Stimulated activated CD8-positive, alpha-beta memory T cell treated with anti-CD3 and anti-CD28 coated beads, Interleukin-15, amount 100 ng/mL, for 4 hours (primary cell): ENCODE measurements at places on chromosomes 6 and 20.

GRCh38 chr20:64083804-64084684 is at the start of gene LKAAEAR1:
Gene LKAAEAR1, minus strand, starts transcription at chr20:64084398. Its CDS starts 179 bp downstream, at chr20:64084219.
- DNase-seq = no peak

DNA sequence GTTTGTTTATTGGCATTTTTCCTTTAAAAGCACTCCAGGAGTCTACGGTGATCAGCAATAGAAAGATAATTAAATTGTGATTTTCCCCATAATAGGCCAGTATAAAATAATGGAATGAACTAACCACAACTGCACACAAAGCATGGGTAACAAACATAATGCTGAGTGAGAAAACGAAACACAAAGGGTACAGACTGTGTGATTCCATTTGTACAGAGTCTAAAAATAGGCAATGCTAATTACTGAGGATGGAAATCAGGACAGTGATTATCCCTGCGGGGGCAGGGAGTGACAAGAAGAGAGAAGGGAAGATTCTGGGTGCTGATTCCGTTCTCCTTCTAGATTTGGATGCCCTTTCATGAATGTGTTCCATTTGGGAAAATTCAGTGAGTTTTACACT is 478.1 kb downstream of the PREX1 start:
- DNase-seq = no peak

- DNase-seq = no peak
Observed at GRCh38 chr6:79813143-79813850, 134.1 kb downstream of the ELOVL4 start.

DNA sequence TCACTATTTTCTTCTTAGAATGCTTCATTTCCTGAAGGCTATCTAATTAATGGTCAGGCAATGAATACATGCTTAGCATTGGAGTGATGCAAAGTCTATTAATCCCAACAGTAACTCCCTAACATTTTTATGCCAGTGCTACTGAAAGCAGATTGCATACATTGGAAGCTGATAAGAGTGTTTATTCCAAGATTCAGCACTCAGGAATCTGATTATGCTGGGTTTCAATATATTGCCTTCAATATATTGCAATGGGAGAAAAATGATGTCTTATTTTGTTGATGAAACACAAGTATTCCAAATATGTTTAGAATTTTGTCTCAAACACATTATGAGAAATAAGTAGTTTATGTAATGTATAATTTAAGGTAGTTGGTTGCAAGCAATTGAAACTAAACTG is 26.7 kb upstream of the TRDN start:
- DNase-seq = no peak

- no peak for DNase-seq
Observed at GRCh38 chr6:89582669-89583325, 55.8 kb downstream of the LYRM2 start.

DNA sequence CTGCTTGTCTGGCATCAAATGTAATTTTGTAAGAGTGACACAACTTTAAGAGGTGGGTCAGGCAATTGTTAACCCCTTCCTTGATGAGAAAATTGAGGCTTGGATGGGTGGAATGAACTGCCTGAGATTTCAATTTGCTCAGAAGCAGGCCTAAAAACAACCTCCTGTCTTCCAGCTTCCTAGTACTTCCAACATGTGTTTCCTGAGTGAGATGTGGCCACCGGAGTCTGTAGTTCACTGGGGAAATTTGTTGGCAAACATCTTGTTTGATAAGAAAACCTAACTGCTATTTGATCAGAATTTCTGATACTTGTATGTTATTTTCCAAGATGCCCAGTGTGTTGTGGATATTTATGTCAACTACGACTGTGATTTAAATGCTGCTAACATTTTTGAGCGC is 51.3 kb downstream of the ARFGEF2 start:
- DNase-seq = no peak

DNA sequence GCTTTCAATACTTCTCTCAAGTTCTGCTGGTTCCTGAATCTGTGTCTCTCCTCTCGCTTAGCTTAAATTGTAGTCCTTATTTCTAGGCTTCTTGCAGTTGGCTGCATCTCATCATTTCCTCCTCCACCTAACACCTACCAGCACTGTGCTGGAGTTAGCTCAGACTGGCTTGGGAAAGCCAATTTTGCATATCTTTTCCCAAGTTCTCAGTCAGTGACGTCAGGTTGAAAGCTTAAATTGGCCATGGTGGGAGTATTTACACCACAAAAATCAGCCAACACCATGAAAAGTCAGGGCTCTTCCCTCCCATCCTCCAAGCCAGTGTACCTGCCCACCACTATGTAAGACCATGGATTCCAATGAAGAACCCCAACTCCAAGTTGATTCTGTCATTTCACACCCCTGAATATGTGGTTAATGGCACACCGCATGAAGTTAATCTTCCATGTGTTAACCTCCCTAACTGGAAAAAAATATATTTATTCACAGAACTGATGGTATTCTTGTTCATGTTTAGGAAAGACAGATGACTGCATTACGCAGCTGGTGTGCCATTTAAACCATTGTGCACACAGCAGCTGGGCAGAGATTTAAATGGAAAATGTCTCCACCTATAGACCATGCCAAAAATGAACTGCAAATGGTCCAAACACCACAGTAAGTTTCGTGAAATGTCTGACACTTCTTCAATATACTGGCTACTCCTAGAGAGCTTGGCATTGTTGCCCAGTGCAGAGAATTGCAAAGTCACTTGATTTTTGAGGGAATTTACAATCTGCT is 274.1 kb upstream of the MAP3K7 start:
- DNase-seq = no peak

- no peak for DNase-seq
Observed at GRCh38 chr6:157456524-157456829, 75.5 kb downstream of the ZDHHC14 start.

DNA sequence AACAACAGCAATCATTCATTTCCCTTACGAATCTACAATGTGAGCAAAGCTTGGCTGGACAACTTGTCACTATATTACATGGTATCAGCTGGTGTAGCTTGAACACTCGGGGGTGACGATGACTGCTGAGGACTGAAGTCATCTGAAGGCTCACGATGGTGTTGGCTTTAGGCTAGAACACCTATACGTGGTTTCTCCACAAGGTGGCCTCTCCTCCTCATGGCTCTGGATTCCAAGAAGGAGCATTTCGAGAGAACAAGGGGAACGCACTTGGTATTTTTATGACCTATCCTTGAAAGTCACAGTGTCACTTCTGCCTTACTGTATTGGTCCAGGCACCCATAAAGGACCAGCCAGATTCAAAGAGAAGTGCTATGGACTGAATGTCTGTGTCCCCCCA is 37.5 kb upstream of the ADGRF1 start:
- DNase-seq = no peak

GRCh38 chr6:16514249-16514648 is 247.0 kb downstream of the ATXN1 start:
- no peak for DNase-seq

DNA sequence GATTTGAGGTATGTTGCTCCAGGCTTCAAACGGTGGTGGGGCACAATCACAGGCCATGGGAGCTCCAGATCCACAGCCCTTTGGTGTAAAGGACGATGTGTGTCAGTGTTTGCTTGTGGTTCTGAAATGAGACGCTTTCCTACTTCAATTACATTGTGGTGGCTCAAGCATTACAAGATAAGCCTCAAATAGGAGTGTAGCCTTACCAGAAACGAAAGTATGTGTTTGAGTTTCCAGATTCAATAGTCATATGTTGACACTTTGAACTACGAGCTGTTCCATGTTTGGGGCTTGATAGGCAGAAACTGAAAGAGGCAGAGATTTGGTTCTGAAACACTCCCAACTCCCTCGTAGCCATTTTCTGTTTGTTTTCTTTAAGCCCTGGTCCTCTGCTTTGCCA is 187.1 kb downstream of the MYLK4 start:
- DNase-seq = no peak

DNA sequence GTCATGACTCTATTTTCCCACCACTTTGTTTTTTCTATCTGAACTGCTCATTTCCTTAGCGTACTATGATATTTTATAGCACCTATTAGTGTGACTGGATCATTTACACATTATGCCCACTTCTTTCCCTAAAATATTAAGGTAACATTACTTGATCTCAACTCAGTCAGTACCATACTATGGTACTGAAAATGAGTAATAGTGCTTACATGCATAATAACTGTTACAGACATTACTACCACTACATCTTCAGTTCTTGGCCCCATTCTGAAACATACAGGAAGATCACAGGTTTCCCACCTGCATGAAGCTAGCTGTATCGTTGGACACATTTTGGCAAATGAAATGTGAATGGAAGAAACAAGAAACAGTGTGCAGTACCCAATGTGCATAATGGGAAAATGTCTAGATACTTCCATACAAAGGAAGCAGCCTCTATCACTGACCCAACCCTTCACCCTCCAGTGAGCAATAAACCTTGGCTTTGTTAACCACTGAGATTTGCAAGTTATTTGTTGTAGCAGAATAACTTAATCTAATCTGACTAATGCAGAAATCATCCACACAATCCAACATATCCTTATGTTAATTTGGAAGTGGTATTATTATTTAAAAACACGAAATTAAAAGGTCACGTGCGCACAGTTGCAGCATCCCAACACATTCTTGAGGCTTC is 108.6 kb upstream of the DOK5 start:
- no peak for DNase-seq

DNA sequence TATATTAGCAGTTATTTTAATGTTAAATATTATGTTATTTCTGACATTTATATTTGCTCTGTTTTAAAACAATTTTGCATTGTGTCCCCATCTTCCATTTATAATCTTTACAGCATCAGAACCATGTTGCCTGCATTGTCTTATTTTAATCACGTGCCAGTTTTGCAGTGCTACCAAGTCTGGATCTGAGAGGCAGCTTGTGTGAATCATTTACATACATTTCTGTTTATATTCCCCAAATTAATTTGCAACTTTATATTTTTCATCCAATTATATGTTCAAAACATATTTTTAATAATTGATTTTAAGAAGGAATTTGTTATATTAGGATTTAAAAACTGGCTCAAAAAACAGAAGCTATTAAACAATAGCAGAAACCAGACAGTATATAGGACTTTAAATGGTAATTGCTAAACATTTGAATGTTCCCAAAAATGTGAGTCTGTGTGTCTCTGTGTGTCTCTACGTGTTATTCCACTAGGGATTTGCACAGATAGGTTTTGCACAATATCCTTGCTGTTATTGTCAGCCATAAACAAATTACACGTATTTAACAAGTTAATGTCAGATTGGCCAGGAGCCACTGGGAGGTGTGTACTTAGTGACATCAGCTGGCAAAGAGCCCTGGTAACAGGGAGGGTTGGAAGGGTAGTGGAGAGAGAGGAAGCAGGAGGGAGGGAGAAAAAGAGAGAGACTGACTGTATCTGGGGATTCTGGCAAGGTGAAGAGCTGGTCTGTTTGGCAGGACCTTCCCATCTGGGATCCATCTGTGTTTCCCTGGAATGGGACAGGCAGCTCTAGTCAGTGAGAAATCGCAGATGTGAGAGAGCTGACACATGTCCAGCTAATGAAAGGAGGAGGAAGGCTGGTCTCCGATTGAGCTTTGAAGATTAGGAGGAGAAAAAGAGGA is 72.1 kb downstream of the CBFA2T2 start:
- DNase-seq = no peak

DNA sequence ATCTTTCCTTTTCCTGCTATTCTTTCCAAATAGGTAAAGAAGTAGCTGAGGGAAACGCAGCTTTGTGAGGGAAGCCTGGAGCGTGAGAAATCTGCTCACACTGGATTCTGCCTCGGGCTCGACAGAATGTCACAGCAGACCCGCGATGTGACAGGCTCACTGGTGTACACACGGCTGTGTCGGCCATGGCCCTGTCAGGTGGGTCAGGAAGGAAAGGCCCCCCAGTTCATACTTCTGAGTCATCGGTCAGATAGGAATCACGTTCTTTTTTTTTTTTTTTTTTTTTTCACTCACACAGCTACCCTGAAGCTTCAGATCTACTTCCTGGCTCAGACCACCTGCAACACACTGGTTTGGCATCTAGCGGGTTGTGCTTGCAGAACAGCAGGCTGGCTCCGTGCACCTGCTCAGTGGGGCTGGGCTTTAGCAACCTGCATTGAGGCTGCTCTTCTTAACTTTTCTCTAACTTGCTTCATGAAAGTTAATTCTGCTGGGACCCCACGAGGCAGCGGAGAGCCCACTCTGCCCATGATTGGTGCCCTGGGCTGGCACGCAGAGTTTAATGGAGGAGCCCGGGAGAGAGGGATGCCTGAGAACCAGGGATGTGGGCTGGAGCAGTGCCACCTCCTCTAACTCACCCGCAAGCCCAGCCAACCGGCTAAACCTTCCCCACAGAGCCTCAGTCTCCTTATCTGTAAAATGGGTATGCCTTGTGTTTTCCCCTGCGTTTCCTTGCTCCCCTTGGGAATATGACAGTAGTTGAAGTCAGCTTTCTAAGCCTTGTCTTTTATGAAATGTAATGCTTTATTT is 61.5 kb upstream of the FNDC1 start:
- peak; percentile 43 for DNase-seq

DNA sequence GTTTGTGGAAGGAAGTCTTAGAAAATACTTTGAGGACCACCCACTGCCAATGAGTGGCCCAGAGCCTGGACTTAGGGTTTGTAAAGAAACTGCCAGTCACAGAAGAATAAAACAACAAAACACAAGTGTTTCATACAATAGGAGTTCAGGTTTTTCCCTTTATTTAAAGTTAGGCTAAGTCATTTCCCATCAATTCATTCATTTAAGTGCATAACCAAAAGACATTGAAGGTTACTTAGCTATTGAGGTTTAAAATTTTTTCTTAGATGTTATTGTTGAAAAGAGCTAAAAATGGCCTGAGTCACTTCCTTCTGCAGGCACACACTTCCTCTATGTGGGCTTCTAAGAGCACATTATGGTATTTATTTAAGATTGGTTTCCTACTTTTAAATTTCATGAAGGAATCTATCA is 54.2 kb downstream of the ARMC2 start:
- DNase-seq = no peak

GRCh38 chr6:123489589-123489988 is 147.2 kb downstream of the TRDN start:
- no peak for DNase-seq

GRCh38 chr6:22558288-22558882 is 11.0 kb upstream of the HDGFL1 start:
- no peak for DNase-seq

- no peak for DNase-seq
Observed at GRCh38 chr20:23114018-23114417, 27.9 kb upstream of the CD93 start.

DNA sequence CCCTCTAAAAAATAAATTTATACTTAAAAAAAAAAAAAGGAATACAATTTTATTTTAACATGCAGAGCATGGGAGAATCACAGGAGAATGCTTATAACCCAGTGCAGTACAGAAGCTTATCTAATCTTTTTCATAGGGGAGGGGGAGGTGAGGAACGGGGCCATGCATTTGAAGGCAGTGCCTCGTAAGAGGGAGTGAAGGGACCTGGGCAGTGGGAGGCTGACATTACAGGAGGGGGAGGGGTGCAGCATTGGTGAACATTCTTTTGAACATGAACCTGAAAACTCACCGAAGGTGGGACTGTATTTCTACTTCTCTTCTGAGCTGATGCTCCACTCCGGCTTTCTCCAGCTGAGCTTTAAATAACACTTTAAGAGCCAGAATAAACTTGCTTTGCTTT is 9.3 kb downstream of the AURKA start:
- DNase-seq = no peak
